Stimulated activated CD4-positive, alpha-beta T cell treated with anti-CD3 and anti-CD28 coated beads, Interleukin-15, amount 100 ng/mL, for 1 hour (primary cell): ENCODE measurements at places on chromosomes 11 and 22.

- no peak for DNase-seq
These were observed 207.5 kb downstream of the ETS1 start for GRCh38 chr11:128379587-128380580.

DNA sequence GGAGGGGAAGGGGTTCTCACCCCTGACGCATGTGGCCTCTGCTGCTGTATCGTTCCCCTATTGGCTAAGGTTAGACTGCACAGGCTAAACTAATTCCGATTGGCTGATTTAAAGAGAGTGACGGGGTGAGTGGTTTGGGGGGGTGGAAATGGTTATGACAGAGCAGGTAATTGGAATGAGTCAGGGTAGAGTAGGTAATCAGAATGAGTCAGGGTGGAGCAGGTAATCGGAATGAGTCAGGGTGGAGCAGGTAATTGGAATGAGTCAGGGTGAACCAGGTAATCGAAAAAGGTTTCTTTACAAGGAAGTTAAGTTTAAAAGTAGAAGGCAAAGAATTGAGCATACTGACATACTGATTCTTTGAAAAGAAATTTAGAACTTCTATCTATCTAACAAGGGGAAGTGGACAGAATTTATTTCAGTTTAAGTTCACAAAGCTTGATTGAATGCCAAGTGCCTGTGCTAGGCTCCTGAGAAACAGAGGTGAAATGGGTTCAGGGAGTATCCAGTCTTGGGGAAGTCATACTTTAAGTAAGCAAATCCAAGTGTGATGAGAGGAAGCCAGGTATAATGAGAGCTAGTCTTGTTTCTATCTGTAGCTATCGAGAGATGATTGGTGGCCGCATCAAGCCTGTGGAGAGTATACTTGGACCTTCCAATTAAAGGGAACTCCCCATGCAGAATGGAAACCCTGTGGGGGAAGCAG is 58.0 kb downstream of the C11orf91 start:
- DNase-seq, result no peak

DNA sequence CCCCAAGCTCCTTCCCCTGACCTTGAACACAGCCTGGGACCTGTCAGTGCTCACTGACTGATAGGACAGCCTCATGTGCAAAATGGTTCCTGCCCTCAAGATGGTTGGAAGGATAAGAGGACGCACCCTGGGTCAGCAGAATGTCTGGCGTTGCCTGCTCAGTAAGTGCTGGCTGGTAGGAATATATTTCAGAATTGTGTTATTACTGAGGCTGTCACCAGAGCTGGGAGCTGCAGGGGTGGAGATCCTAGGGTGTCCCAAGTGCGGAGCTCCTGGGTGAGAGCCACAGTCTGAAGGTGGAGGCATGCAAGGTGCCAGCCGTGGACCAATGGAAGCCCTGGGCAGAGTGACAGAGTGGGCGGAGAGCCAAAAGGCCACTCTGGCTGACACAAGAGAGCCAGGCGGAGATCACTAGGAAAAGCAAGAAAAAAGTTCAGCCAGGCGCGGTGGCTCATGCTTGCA is 1.0 kb upstream of the SEC14L4 start:
- DNase-seq, result no peak

- no peak for DNase-seq
These were observed 56.3 kb upstream of the ATXN10 start for GRCh38 chr22:45615364-45615763.

DNA sequence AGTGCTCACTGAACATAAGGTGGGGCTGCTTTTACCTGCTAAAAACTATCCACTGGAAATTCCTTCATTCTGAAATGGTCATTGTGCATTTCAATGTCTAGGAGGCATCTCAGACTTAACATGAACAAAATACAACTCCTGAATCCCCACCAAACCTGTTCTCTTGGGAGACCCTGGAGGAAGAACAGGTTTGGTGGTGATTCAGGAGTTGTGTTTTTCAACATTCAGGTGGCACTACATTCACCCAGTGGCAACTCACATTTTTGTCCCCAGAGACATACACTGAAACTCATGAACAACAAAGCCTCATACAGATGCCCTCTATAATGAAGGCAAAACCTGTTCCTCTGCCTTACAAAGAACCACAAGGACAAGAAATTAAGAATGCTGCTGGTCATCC is 64.3 kb upstream of the CYP2D6 start:
- DNase-seq, result no peak

GRCh38 chr11:113133071-113133470 is 171.9 kb downstream of the NCAM1 start:
- no peak for DNase-seq

DNA sequence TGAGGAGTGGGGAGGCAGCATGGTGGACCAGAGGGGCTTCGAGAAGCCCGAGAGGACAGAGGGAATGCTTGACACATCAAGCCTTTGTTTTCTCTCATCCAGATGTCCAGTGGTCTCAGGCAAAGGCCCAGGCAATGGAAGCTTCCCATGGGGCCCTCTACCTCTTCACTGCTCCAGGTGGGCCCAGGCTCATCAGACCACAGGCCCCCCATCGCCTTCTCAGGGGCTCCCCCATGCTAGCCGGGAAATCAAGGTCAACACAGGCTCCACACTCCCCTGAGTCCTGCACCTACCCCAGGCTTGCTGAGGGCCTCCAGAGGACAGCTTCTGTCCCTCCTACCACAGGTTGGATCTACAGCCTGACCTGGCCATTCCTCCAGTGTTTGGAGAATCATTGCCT is 157.5 kb downstream of the CHST1 start:
- DNase-seq, result no peak
